ENCODE measurements at places on chromosomes 12 and 14.

GRCh38 chr12:93540466-93540865 is 32.0 kb upstream of the SOCS2 start:
- no peak for DNase-seq

GRCh38 chr12:89729946-89730459 is 21.4 kb upstream of the ATP2B1 start:
- DNase-seq = no peak

DNA sequence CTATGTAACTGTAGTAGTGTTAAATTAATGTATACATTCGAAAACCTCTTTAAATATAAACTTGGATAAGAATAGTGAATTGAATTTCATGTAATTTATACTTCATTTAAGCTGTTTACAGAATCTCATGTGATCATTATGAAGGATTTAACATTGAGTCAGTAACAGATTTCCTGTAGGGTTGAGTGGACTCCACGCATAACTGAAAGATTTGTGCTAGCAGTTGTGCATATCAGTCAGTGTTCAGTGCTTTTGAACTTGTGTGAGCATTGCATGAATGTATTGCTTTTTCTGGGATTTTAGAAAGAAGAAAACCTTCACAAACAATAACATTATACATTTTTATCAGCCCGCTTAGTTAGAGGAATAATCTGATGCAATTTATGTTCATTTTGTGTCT is 1435.3 kb downstream of the LRFN5 start:
- no peak for DNase-seq

- DNase-seq = no peak
These were observed 162.2 kb upstream of the RMST start for GRCh38 chr12:97300431-97300830.

DNA sequence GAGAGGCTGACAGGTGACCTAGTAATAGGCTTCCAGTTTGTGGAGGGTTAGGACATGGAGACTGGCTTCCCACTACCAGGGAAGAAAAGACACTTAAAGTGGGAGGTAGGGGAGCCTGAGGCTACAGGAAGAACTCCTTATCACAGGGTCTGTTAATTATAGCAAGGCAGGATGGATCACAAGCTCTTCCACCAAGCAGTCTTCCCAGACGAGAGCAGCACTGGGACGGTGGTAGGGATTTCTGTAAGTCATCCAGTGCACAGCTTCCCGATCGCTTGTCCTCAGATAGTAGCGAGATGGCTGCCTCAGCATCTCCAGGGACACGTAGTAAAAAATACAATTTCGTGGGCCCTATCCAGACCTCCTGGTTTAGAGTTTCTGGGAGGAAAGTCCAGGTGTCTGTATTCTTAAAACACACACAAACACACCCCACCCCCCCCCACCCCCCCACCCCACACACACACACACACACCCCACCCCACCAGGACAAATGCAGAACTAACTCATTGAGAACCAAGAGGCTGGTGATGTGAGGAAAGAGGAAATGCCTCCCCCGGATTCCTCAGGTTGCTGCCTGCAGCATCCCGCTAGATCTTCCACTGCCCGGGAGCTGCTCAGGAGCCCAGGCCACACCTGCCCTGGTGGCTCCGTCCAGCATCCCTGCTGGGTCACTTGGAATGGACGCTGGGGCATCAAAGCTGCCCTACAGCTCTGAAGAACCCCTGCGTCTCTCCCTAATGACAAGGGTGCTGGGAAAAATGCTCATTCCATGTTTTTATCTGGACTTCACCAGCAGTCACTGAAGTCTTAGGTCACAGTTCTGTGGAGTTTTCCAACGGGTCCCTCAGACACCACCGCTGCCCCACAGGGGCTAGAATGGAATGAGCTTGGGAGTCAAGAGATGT is 307.2 kb downstream of the CACNA1C start:
- DNase-seq = no peak

All from stimulated activated CD4-positive, alpha-beta T cell treated with anti-CD3 and anti-CD28 coated beads, Interleukin-4, amount 100 ng/mL, for 4 hours (primary cell).